Stimulated activated CD4-positive, alpha-beta T cell treated with anti-CD3 and anti-CD28 coated beads, Interleukin-15, amount 100 ng/mL, for 48 hours (primary cell): ENCODE measurements at places on chromosomes 5 and 9.

- no peak for DNase-seq
Observed at GRCh38 chr9:4630836-4631235, 31.3 kb upstream of the PLPP6 start.

DNA sequence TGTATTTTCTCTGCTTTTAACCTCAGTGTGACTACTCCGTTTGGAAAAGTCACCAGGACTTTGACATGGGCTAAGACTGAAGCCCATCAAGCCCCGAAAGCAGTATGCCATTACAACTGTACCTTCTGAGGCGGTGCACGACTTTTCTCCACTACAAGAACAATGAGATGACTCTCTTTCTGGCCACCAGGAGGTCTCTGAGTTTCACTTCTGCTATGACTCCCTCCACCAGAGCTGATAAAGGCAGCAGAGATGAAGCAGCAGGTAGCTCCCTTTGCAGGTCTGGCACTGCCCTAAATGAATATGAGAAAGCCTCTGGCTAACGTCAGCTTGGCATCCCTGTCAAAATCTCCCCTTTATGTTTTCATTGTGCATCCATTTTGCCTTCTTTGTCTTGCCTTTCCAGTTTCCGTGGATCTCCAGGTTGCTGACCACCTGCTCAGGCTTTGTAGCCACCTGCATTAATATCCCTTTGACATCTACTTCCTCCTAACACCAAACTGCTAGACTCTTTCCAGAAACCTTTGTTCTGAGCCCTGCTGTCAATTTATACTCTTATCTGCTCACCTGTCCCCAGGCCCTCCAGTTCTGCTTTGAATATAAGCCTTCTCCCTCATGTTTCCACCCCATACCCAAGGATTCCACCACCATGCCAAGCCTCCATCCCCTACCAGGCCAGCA lies 221.7 kb downstream of the ZNF608 start:
- DNase-seq, result no peak

- DNase-seq, result no peak
Observed at GRCh38 chr5:12183003-12183402, 278.8 kb upstream of the CTNND2 start.

DNA sequence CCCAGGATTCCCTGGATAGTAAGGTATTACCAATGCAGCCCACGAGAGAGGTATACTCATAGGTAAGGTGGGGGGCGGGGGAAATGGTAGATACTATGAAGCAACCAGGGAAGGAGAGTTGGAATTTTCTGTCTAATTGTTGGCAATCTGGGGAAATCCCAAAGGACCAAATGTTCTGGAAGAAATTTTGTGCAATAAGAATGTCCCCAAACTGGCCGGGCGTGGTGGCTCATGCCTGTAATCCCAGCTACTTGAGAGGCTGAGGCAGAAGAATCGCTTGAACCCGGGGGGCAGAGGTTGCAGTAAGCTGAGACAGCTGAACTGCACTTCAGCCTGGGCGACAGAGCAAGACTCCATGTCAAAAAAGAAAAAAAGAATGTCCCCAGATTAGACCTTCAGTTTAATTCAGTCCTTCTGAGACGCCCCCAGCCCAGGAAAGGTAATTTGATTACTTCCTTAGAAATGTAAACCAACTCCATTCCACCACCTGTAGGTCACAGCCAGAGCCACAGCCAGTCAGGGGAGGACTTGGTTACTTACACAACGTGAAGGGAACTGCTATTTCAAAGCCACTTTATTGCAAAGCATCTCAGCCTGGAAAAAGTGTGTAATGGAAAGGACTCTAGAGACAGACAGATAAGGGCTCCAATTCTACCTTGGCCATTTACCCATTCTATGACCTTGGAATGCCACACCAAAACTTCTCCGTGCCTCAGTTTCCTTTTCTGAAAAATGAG lies 50.0 kb upstream of the KLF4 start:
- DNase-seq, result no peak

- DNase-seq, result no peak
Observed at GRCh38 chr9:133991214-133991921, 756 bp downstream of the VAV2 start.

GRCh38 chr9:10721301-10721700 lies 108.5 kb upstream of the PTPRD start:
- DNase-seq, result no peak

DNA sequence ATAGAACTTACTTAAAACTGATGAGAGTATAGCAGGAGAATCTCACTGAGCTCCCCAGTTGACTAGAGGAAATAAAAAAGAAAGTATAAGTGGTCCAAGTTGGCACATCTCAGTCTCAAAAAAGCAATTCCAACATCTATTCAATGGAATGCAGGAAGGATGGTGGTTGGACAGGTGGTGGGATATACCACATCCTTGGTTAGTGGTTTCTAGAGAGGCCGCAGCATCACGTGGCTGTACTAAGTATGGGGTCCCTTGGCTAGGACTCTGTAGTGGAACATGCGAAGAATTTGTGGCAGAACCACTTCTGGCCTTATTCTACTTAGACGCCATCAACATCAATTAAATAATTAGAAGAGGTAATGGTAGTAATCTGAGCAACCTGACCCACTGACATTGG lies 232.4 kb downstream of the SAXO1 start:
- no peak for DNase-seq

- DNase-seq, result no peak
Observed at GRCh38 chr9:98491231-98491651, 217.5 kb downstream of the GABBR2 start.

GRCh38 chr9:88387036-88387551 lies 1.1 kb upstream of the SPIN1 start:
- no peak for DNase-seq
